Stimulated activated CD4-positive, alpha-beta T cell treated with anti-CD3 and anti-CD28 coated beads, TNF-alpha, amount 100 ng/mL, for 1 hour (primary cell): ENCODE measurements at places on chromosomes 2 and 18.

DNA sequence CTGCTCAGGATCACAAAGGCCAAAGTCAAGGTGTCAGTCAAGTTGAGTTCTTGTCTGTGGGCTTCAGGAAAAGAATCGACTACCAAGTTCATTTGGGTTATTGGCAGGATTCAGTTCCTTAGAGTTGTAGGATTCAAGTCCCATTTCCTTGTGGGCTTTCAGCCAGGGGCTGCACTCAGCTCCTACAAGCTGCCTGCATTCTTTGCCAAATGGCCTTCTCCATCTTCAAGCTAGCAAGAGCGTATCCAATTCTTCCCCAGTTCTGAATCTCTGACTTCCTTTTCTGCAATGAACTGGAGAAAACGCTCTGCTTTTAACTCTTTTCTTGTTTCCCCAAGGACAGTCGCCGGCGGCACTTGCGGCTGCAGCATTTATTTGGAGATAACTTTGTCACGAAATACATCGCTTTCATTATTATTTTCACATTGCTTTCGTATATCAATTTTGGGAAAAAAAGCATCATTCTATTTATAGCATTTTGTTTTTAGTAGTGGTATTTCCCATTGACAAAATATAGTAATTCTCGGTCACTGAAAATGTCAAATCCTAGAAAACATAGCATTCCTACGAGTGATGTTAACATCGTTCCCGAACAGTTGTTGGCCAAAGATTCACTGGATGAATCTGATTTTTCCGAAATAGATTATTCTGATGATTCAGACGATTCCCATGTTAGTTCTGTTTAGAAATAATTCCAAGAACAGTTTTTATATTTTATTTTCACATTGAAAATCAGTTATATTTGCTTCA lies 59.6 kb upstream of the SERPINE2 start:
- no peak for DNase-seq

- DNase-seq = no peak
Measured at GRCh38 chr2:63059793-63060471, 9.3 kb downstream of the OTX1 start.

GRCh38 chr2:11835403-11835802 lies 89.0 kb downstream of the LPIN1 start:
- DNase-seq = no peak

DNA sequence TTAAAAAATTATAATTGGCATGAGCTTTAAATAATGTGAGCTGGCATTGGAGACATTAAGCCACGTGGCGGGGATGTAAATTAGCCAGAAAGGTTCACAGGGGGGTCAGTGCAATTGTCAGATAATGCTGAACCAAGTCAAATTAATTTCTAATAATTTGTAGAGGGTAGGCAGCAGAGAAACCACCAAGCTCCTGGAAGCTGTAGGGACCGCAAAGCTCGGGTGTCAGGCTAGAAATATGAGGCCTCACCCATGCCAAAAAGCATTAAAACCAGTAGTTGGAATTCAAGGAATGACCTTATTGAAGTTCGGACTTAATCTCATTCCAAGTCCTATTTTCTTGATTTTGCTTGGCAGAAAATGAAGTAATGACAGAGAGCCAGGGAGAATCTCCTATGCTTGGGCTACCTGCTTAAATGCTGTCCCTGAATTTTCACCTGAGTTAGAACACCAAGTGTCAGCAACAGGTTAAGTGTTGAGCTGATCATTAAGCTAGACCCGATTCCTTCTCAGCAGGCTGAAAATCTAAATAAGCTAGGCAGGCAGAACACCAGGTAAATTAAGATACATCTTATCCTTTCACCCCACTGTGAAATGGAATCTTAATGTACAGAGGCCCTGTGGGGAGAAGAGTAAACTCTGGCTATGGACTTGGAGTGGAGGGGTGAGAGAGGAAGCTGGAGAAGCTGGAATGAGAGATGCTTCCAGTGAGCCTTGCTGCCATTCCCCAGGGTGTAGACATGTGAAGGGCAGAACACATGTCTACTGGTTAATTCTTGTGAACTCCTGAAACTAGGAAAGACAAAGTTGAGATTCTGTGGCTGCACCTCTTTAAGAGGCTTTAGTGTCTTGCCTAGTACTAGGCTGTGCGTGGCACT lies 520.0 kb downstream of the SLC4A3 start:
- DNase-seq = no peak

GRCh38 chr18:51125976-51126375 lies 71.5 kb downstream of the MEX3C start:
- DNase-seq = no peak

DNA sequence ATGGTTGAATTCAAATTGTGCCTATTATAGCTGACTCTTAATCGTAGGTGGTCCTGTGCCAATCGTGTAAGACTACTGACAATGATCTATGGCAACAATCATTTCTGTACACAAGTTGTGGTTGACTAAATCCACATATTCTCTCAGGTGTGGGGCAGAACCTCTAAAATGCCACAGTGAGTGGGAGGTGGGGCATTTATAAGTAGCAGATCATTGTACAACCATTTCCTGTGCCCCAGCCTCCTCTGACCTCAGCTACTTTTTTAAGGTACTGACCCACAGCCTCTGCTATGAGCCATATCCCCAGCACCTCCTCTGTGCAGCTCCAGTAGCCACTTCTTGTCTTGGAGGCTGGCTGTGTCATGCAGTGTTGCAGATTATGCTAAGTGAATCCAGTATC lies 48.6 kb upstream of the RAPH1 start:
- no peak for DNase-seq

DNA sequence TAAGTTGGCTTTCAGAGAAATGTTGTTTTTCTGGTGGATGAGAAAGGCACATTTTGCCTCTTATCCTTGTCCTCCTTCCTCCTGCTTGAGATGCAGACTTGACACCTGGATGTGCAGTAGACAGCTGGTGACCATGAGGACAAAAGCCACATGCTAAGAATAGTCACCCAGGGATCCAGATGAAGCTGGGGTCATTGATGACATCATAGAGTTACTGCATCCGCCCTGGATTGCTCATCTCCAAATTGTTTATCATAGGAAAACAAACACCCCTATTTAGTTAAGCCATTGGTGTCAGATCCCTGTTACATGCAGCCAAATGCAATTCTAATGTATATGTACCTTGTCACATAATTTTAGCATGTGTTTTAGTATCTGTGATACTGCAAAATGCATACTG lies 16.3 kb upstream of the SLC1A4 start:
- DNase-seq = no peak
